ENCODE measurements at places on chromosomes 7 and 10.

DNA sequence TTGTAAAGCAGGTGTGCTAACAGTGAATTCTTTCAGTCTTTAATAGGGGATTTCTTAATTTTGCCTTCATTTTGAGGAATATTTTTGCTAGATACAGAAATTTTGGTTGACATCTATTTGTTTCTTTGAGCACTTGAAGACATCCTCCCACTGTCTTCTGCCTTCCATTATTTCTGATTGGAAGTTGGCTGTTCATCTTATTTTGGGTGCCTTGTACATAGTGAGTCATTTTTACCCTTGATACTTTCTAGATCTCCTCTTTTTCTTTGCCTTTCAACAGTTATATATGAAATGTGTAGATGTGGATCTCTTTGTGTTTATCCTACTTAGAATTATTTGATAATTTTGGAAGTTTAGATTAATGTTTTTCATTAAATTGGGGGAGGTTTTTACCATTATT is 631.0 kb downstream of the AUTS2 start:
- no peak for DNase-seq

DNA sequence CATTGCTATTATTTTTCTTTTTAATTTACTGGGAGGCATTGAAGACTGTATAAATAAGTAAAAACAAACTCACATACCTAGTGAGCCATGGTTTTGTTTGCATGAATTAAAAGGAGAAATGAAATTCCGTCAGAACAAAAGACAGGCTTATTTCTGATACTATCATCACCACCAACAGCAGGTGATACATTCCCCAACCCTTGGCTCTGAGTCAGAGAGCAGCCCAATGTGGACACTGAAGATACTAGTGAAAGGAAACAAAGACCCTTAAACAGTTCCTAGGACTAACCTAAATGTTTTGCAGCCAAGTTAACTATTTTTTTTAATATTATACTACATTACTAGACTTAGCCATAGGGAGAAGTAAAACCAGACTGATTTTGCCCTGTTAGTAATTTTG is 31.6 kb downstream of the CHRM2 start:
- no peak for DNase-seq

DNA sequence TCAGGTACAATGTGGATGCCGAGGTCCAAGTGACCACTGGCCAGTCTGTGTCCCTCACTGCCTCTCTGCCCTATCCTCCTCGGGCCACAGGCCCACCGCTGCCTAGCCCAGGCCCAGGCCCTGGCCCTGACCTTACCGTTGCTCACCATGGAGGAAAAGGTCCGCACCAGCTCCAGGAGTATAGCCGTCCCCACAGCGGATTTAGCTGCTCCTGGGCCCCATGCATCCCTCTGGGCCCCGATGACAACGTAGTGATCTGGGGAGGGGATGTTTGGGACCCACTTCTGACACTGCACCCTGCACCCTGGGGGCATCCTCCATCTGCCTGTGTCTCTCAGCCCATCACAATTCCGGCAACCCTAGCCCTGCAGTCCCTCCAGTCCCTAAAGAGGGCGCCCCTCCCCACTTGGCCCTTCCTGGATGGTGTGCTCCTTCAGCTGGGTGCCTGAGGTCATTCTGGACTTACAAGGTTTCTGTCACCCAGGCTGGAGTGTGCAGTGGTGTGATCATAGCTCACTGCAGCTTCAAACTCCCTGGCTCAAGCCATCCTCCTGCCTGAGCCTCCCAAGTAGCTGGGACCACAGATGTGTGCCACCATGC is 12.1 kb downstream of the TFR2 start:
- no peak for DNase-seq

DNA sequence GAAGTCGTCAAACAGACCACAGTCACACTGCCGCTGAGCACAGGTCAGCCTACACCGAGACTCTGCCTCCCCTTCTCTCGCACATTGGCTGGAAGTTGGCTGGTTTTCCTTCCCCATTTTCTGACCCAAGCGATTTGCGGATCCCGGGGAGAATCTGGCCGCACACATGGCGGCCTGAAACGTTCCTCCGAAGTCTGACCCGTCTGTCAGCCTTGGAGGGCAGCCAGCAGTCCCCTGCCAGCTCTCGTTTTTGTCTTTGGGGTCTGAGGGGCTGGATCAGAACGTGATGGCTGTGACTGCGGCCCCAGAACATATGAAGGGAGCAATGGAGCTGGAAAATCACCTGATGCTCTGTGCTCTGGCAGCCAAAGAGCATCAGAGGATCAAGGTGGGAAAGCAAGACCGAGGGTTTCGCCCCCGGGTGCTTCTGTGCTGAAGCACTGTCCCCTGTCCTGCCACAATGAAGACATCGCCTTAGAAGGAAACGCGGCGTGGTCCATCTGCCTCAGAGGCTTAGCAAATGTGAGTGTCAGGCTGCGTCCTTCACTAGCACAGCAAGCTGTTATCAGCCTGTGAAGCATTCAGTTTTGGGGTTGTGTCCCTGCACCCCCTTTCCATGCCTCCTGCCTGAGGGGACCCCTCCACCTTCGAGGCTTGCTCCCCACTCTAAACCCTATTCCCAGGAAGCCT is 119.3 kb upstream of the SHH start:
- DNase-seq: no peak

GRCh38 chr10:77245953-77246352 is 391.7 kb downstream of the KCNMA1 start:
- no peak for DNase-seq
